Fibroblast of lung (primary cell): ENCODE measurements at places on chromosomes 16 and 17. TPM values are rescaled to one million over a fixed set of nuclear protein-coding genes. Genes with fewer than 3 reads are reported as not detected.

The OR2C1 gene
- polyA plus RNA-seq, result 0.09 and 0.31 TPM in 2 replicates

The CAPN15 gene
- polyA plus RNA-seq, result 4.1 and 7.8 TPM in 2 replicates

GRCh38 chr17:36674278-36674650 is 72.9 kb downstream of the MRM1 start:
- no peak for DNase-seq
- no peaks in the 10 kb centered on the region for H3K4me1 ChIP-seq

DNA sequence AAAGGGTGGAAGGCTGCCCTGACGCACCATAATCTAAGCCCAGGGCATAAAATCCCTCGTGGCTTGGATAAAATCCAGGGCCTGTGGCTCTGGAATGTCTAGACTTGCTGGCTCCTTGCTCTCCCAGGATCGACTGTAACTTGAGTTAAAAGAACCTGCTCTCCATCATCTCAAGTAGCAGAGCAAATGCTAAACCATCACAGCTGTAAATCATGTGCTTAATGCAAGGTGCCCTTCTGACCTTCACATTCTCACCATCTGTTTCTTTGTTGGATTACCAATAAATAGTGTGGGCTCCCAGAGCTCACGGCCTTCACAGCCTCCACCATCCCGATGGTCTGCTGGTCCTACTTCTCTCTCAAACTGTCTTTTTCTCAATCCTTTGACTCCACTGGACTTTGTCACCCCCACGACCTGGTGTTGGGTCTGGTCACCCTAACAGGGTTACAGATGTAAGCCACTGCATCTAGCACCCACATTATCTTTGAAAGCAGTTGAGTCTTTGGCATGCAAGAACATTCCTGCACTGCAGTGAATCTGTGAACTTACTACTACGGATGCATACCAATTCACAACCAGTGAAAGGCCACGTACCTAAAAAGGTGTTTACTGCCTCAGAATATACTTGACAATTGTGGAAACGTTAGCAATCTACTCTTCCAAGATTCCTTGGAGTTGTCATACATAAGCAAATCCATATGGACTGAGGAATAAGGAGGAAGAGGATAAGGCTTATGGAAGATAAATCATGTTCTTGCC is 15.3 kb downstream of the RSL1D1 start:
- peak; percentile 27 for DNase-seq
- no peaks in the 10 kb centered on the region for H3K27me3 ChIP-seq
- H3K4me3 ChIP-seq, result no peak overlapping the region
- H3K4me1 ChIP-seq, result peaks cover 11% of the 10 kb centered on the region
- peaks cover 12% of the 10 kb centered on the region for H3K36me3 ChIP-seq

DNA sequence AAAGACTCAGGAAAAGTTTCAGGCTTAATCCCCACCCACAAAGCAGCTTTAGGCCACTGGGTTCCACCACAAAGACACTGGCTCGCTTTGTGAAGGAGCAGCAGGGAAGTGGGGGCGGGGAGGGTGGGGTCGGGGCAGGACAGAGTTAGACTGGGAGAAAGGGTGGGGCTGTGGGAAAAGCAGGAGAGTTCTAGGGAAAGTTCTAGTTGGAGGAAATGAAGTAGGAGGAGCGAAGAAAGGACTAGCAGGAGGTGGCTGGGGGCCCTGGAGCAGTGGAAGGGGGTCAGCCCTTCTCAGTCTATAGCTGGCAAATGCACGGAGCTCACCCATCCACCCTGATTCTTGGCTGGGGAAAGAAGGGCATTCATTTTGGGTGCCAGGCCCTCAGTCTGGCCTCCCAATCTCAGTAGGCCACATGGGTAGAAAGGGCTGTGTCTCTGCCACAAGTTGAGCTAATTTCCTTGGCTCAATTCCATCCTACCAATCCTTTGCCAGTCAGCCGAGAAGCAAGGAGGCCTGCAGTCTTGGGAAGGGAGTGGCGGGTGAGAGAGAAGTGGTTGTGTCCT is 4.6 kb downstream of the INPP5K start:
- peaks cover 6% of the 10 kb centered on the region for H3K36me3 ChIP-seq
- peak; percentile 56 for DNase-seq
- no peak overlapping the region for H3K4me3 ChIP-seq
- H3K27me3 ChIP-seq, result no peaks in the 10 kb centered on the region

- no peak for DNase-seq
- H3K27me3 ChIP-seq, result no peaks in the 10 kb centered on the region
- H3K36me3 ChIP-seq, result peaks cover 5% of the 10 kb centered on the region
- no peak overlapping the region for H3K4me3 ChIP-seq
Observed at GRCh38 chr16:56370185-56370874, 55.0 kb downstream of the AMFR start.

DNA sequence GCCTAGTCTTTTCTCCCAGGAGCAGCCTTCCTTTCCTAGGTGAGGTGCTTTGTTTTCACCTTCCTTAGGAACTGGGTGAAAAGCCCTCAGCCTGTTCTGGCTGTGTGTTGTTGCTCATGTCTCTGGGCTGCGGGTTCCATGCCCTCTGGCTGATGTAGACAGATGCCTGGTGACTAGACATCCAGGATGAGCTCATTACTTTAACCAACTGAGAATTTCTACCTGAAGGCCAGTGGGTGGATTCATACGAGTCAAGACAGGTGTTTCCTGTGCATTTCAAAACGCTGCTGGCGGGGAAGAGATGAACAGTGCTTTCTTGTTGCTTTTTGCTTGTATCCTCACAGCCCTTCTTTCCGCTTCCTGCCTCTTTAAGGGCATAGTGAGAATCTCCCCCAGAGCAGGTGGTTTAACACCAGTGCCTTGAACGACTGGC is 22.3 kb downstream of the SAP30BP start:
- no peak overlapping the region for H3K27ac ChIP-seq
- DNase-seq, result no peak
- no peaks in the 10 kb centered on the region for H3K4me1 ChIP-seq
- no peak overlapping the region for H3K4me3 ChIP-seq
- H3K36me3 ChIP-seq, result peaks cover 16% of the 10 kb centered on the region

- H3K36me3 ChIP-seq, result no peaks in the 10 kb centered on the region
- no peaks in the 10 kb centered on the region for H3K4me1 ChIP-seq
- no peaks in the 10 kb centered on the region for H3K27me3 ChIP-seq
- no peak for DNase-seq
- H3K4me3 ChIP-seq, result no peak overlapping the region
- H3K27ac ChIP-seq, result no peak overlapping the region
Observed at GRCh38 chr17:66415366-66416206, 113.2 kb downstream of the PRKCA start.

- H3K27ac ChIP-seq, result peak overlapping the region; percentile 20
- peaks cover 20% of the 10 kb centered on the region for H3K4me1 ChIP-seq
Observed at GRCh38 chr17:17191346-17191792, 14.8 kb downstream of the PLD6 start.

The HOXB8 gene
- polyA plus RNA-seq, result 1.4 and 2.0 TPM in 2 replicates

DNA sequence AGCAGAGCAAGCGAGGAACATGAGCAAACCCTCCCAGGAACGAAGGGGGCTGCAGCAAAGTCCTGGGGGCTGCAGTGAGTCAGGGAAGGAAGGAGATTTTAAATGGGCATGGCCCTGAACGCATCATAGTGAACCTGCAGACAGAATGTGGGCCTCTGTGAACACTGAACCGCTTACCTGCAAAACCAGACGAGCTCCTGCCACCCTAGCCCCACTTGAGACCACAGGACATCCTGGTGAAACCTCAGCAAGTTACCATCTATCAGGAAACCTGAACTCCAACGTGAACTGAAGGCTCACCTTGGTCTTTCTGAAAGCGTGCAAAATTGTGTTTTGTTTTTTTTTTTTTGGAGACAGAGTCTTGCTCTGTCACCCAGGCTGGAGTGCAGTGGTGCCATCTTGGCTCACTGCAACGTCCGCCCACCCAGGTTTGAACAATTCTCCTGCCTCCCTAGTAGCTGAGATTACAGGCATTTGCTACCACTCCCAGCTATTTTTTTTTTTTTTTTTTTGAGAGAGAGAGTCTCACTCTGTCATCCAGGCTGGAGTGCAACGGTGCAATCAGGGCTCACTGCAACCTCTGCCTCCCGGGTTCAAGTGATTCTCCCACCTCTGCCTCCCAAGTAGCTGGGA is 30.8 kb downstream of the FANCA start:
- H3K4me1 ChIP-seq, result no peaks in the 10 kb centered on the region
- no peak overlapping the region for H3K4me3 ChIP-seq
- DNase-seq, result no peak

DNA sequence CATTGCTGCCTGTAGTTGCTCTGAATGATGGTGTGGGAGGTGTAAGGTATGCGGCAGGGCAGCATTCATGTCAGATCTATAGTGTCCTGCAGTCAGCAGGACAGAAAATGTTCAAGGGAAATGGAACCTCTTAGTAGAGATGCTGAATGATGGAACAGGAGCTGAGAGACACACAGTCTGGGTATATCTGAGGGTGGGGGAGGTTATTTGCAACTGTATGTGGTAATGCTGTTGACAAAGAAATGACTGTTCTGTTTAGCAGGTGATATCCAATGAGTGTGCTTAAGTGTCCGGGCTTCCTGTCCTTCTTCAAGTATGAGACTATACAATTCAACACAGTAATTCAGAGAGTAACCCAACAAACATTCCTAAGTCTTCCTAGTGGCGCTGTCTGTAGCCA is 46.6 kb downstream of the STH start:
- H3K27me3 ChIP-seq, result no peaks in the 10 kb centered on the region
- H3K27ac ChIP-seq, result no peak overlapping the region
- peaks cover 5% of the 10 kb centered on the region for H3K36me3 ChIP-seq
- H3K4me1 ChIP-seq, result peaks cover 2% of the 10 kb centered on the region
- H3K4me3 ChIP-seq, result no peak overlapping the region

DNA sequence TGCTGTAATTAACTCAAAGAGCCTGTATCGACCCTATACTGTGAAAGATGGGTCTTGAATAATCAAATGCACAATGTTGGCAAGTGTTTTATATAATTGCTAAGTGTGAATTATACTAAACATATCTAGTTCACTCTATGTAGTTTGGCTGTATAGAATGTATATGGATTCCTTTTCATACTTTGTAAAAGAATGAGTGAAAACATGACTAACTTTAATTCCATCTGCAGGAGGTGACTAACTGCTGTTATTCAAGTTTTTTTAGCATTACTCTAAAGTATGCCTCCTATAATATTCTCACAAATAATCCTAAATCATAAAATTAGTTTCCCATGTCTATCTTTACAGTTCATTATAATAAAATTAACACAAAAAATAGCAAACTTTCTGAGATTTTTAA is 394.0 kb upstream of the MON1B start:
- no peaks in the 10 kb centered on the region for H3K4me1 ChIP-seq
- H3K27ac ChIP-seq, result no peak overlapping the region
- DNase-seq, result no peak
- H3K36me3 ChIP-seq, result no peaks in the 10 kb centered on the region
- no peaks in the 10 kb centered on the region for H3K27me3 ChIP-seq

The TBC1D3K gene
- not detected in 2 replicates for polyA plus RNA-seq

GRCh38 chr16:84943620-84944019 is 67.7 kb downstream of the ZDHHC7 start:
- H3K27me3 ChIP-seq, result no peaks in the 10 kb centered on the region
- no peak for DNase-seq
- H3K36me3 ChIP-seq, result no peaks in the 10 kb centered on the region
- H3K4me1 ChIP-seq, result no peaks in the 10 kb centered on the region
- H3K27ac ChIP-seq, result no peak overlapping the region

The ERN2 gene
- 0.07 TPM in 1 of 2 replicates, not detected in the other for polyA plus RNA-seq

DNA sequence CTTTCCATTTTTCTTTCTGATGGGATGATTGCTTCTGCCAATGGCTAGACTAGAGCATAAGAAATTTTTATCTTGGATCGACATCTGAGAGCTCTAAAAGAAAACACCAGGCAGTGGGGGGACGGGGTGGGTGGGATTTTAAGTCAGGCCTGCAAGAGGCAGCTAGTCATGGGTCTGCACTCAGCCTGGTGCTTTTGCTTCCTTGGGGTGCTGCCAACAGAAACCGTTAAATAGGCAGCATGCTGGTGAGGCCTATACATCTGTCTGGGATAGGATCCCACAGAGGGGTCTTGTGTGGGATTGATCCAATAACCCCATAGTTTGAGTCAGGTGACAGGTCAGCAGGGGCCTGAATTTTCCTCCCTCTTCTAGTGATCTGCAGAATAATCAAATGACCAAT is 26.9 kb downstream of the ZNRF1 start:
- no peaks in the 10 kb centered on the region for H3K36me3 ChIP-seq
- peak overlapping the region; percentile 87 for H3K27ac ChIP-seq
- H3K27me3 ChIP-seq, result no peaks in the 10 kb centered on the region
- DNase-seq, result peak; percentile 56

GRCh38 chr17:48961516-48962233 is 6.7 kb downstream of the GIP start:
- H3K27me3 ChIP-seq, result no peaks in the 10 kb centered on the region
- H3K4me1 ChIP-seq, result peaks cover 14% of the 10 kb centered on the region
- DNase-seq, result peak; percentile 76
- no peaks in the 10 kb centered on the region for H3K36me3 ChIP-seq
- no peak overlapping the region for H3K4me3 ChIP-seq

DNA sequence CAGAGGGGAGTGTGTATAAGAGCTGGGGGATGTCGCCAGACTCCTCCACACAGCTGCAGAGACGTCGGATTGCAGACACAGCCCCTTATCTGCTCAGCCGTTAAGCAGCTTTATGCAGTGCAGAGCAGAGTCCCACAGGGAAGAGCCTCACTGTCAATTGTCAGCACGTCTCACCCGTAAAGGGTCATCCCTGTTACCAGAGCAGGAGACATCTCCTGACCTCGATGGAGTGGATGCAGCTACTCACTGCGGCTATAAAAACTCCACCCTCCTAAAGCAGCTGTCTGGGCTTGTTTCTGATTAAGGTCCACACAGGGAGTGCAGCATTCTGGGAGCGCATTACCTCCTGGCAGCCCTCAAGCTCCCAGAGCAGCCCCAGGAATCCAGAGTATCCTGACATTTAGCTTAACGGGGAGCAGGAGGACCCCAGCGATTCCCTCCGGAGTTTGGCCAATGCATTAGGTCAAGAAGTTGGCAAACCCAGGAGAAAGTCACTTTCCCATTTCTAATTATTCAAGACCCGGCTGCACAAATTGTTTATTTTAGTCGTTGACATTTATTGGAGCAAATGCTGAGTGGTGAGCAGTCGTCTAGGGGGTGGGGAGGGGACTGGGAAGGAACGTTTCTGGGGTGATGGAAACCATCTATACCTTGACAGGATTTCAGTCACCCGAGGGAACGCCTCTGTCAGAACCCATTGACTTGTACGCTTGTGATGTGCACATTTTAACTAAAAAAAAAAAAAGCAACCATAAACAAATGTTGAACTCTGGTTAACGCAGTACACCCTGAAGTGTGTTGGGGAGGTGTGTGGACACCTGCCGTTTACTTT is 100.0 kb upstream of the ZNF469 start:
- no peaks in the 10 kb centered on the region for H3K36me3 ChIP-seq
- H3K4me3 ChIP-seq, result no peak overlapping the region
- no peak overlapping the region for H3K27ac ChIP-seq

The NPB gene
- polyA plus RNA-seq, result 0.19 and 0.31 TPM in 2 replicates

The KRT32 gene
- polyA plus RNA-seq, result 0.03 and 0.09 TPM in 2 replicates

The SCNN1B gene
- polyA plus RNA-seq, result not detected in 2 replicates

- H3K36me3 ChIP-seq, result no peaks in the 10 kb centered on the region
- DNase-seq, result no peak
Observed at GRCh38 chr17:38341035-38341721, 2.6 kb downstream of the GPR179 start.
